ENCODE measurements at places on chromosomes 2 and 18. TPM values are rescaled to one million over a fixed set of nuclear protein-coding genes. Genes with fewer than 3 reads are reported as not detected.

Gene SCN7A
- 31.2 TPM for polyA plus RNA-seq

Gene AQP4
- 2.0 TPM for polyA plus RNA-seq

Gene CCBE1
- polyA plus RNA-seq, result 44.9 TPM

Gene RNF144A
- polyA plus RNA-seq, result 23.4 TPM

Gene MFF
- 69.9 TPM for polyA plus RNA-seq

Gene LYG1
- 0.58 TPM for polyA plus RNA-seq

Gene LYG2
- polyA plus RNA-seq, result not detected

Gene GALNT3
- polyA plus RNA-seq, result 5.2 TPM

Gene TAF4B
- 5.0 TPM for polyA plus RNA-seq

Gene KIF1A
- 0.85 TPM for polyA plus RNA-seq

Gene EML6
- 0.29 TPM for polyA plus RNA-seq

Gene SALL3
- 0.15 TPM for polyA plus RNA-seq
